ENCODE measurements at places on chromosomes 2 and 18.

DNA sequence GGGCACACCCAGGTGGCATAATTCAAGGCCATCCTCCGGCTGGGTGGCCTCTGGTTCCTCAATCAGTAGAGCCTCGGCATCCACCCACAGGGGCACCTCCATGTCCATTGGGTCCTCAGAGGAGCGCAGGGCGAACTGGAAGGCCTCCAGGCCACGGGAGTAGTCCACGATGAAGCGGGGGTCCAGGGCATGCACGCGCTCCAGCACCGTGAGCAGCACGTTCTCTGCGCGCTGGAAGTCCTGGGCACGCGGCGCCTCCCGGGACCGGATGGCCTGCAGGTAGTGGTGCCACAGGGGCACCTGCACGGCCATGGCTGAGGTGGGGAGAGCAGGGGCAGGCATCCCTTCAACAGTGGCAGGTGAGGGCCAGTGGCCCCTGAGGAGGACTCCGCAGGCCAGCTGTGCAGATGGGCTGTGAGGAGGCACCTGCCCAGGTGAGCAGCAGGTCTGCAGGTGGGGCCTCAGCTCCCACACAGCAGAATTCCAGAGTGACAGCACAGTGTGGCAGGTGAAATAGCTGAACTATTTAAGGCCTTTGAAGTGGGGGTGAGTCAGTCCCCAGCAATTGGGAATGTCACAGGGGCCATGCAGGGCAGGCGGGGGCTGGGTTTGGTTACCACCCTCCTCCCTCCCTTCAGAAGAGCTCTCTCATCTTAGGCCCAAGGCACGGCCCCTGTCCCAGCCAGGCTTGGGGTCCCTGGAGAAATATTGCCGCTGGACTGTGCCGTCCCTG is at the start of gene MAB21L4:
Gene MAB21L4, minus strand, starts transcription at position 501 of the 733 bp plus-strand sequence. Its CDS starts 159 bp downstream, at position 342.
- H3K36me3 ChIP-seq: no peaks in the 10 kb centered on the region
- peaks cover 3% of the 10 kb centered on the region for H3K4me1 ChIP-seq
- H3K4me3 ChIP-seq: no peak within 1 kb of the TSS
- DNase-seq: no peak
- no peaks in the 10 kb centered on the region for H3K27me3 ChIP-seq

DNA sequence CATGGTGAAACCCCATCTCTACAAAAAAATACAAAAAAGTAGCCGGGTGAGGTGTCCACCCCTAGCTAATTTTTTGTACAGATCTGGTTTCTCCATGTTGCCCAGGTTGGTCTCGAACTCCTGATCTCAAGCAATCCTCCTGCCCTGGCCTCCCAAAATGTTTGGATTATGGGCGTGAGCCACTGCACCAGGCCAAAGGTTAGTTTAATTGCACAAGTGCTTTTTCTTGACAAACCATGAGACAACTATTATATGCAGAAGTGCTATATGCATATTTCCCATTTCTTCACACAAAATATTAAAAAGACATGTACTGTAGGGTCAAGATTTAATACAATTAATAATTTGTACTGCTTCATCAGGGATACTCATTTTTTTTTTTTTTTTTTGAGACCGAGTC is 5.0 kb upstream of the GGCX start:
- H3K27ac ChIP-seq: no peak overlapping the region
- H3K4me3 ChIP-seq: no peak overlapping the region
- DNase-seq: no peak

DNA sequence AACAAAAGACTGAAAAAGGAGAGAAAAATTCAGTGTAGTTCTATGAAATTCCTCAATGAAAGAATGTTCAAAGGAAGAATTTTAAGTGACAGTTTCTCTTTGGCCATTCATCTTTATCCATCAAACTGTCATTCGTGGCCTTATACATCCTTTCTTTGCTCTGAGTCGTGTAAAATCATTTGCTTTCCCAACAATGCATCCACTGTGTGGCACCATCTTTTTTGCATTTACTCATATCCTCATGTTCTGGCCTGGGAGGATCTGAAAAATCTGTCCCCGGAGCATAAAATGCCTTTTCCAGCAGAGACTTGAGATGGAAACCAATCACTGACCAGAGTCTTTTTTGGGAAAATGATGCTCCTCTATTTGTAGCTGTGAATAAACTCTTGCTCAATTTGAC is 240.3 kb upstream of the ETAA1 start:
- no peak overlapping the region for H3K4me3 ChIP-seq
- H3K27ac ChIP-seq: no peak overlapping the region
- no peak for DNase-seq
- H3K4me1 ChIP-seq: no peaks in the 10 kb centered on the region
- no peaks in the 10 kb centered on the region for H3K36me3 ChIP-seq
- H3K27me3 ChIP-seq: no peaks in the 10 kb centered on the region

- peaks cover 15% of the 10 kb centered on the region for H3K4me1 ChIP-seq
- peak; percentile 44 for DNase-seq
- no peak overlapping the region for H3K4me3 ChIP-seq
- no peaks in the 10 kb centered on the region for H3K27me3 ChIP-seq
These were observed 123.6 kb downstream of the PLB1 start for GRCh38 chr2:28619213-28620196.

DNA sequence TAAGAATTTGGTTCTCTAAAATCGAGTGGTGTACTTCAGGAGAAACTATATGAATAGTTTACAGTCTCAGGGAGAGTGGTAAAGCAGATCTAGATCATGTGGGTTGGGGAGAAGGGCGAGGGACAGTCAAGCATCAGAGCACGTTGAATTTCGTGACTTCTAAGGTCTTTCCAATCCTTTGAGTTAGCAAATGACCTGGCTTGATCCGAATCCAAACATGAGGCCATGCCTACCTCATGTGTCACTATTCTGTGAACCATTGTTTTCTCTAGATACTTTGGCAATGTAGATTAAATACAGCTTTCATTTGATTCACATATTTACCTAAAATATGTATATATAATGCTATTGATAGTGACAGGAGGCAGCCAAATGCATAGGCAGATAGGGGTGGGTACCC is 674.9 kb downstream of the NYAP2 start:
- H3K27ac ChIP-seq: no peak overlapping the region
- no peak for DNase-seq
- peaks cover 11% of the 10 kb centered on the region for H3K4me1 ChIP-seq
- H3K4me3 ChIP-seq: no peak overlapping the region

GRCh38 chr2:144832048-144832447 is 312.1 kb upstream of the ZEB2 start:
- H3K27ac ChIP-seq: no peak overlapping the region
- DNase-seq: no peak
- no peaks in the 10 kb centered on the region for H3K36me3 ChIP-seq

GRCh38 chr2:128028668-128029054 is 802 bp upstream of the SAP130 start:
- no peak overlapping the region for H3K27ac ChIP-seq
- H3K36me3 ChIP-seq: no peaks in the 10 kb centered on the region
- DNase-seq: no peak

DNA sequence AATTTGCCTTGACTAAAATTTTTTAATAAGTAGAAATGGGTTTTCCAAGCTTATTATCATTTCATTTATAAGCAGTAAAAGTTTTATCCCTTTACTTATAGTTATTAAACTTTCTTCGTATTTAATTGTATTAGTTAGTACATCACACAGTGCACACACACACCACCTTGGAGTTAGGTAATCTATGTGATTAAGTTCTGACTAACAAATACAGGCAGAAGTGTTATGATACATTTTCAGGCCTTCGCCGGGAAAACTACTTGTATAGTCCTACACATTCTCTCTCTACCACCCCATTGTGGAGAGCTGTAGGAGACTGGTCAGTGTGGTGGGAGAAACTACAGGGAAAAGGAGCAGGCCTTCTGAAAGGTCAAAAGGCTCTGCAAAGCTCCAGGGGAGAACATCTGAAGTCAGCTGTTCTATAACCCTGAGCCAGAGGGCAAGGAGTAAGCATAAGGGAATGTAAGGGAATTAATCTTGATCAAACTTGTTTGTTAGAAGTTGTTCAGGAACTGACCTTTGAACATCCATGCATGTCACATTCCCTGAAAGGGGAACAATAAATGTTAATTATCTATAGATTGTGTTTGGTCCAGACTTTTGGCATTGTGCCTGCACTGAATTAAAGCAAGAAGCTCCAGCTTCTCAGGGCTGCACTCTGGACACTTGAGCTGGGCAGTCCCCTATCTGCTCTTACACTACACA is 231.7 kb downstream of the FSIP2 start:
- no peaks in the 10 kb centered on the region for H3K4me1 ChIP-seq
- no peak overlapping the region for H3K27ac ChIP-seq
- no peaks in the 10 kb centered on the region for H3K27me3 ChIP-seq
- H3K4me3 ChIP-seq: no peak overlapping the region

GRCh38 chr18:79787865-79788733 is 9.6 kb upstream of the KCNG2 start:
- no peak for DNase-seq
- H3K27ac ChIP-seq: no peak overlapping the region
- H3K4me3 ChIP-seq: peak overlapping the region; percentile 23
- H3K27me3 ChIP-seq: peaks cover 24% of the 10 kb centered on the region
- H3K36me3 ChIP-seq: no peaks in the 10 kb centered on the region
- H3K4me1 ChIP-seq: peaks cover 9% of the 10 kb centered on the region

GRCh38 chr2:175461839-175462238 is 280.3 kb upstream of the ATP5MC3 start:
- no peak overlapping the region for H3K4me3 ChIP-seq
- H3K4me1 ChIP-seq: no peaks in the 10 kb centered on the region
- no peak overlapping the region for H3K27ac ChIP-seq
- H3K36me3 ChIP-seq: no peaks in the 10 kb centered on the region
- H3K27me3 ChIP-seq: no peaks in the 10 kb centered on the region
- DNase-seq: no peak

- no peaks in the 10 kb centered on the region for H3K36me3 ChIP-seq
- no peak for DNase-seq
- H3K27me3 ChIP-seq: peaks cover 3% of the 10 kb centered on the region
- no peak overlapping the region for H3K4me3 ChIP-seq
These were observed 60.8 kb downstream of the SLC40A1 start for GRCh38 chr2:189519631-189520387.

- H3K27ac ChIP-seq: no peak overlapping the region
- no peak overlapping the region for H3K4me3 ChIP-seq
- no peak for DNase-seq
- H3K27me3 ChIP-seq: no peaks in the 10 kb centered on the region
- H3K36me3 ChIP-seq: no peaks in the 10 kb centered on the region
These were observed 7.4 kb upstream of the MTERF4 start for GRCh38 chr2:241109210-241110088.

DNA sequence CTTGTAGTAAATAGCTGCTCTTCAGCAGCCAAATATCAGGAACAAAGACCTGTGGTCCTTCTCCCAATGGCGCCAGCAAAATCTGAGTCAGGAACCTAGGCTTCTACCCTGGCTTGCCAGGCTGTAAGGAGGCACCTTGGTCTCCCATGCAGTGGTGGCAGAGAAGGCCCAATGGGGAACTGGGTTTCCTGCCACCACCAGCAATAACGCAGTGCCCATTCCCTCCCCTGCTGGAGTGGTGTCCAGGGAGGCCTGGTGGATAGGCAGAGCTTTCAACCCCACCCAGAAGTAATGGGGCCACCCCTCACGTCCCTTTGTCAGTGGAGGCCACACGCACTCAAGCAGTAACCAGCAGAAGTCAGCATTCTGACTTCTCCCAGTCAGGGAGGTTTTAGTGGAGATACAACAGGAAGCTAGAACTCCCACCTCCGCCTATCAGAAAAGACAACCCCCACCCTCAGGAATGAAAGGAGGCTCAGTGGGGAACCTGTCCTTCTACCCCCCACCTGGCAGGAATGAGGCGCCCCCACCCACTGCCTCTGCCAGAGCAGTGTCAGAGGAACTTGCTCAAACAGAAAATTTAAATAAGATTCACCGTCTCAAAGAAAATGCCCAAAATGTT is 132.4 kb downstream of the COPS8 start:
- peak overlapping the region; percentile 61 for H3K27ac ChIP-seq
- no peak overlapping the region for H3K4me3 ChIP-seq
- H3K36me3 ChIP-seq: no peaks in the 10 kb centered on the region

- no peak for DNase-seq
- H3K4me1 ChIP-seq: no peaks in the 10 kb centered on the region
- H3K27me3 ChIP-seq: no peaks in the 10 kb centered on the region
These were observed at the start of gene ERMN for GRCh38 chr2:157325786-157326185. TSS of gene ERMN (minus strand) at chr2:157325824. CDS start at chr2:157325642, 182 bp downstream.

DNA sequence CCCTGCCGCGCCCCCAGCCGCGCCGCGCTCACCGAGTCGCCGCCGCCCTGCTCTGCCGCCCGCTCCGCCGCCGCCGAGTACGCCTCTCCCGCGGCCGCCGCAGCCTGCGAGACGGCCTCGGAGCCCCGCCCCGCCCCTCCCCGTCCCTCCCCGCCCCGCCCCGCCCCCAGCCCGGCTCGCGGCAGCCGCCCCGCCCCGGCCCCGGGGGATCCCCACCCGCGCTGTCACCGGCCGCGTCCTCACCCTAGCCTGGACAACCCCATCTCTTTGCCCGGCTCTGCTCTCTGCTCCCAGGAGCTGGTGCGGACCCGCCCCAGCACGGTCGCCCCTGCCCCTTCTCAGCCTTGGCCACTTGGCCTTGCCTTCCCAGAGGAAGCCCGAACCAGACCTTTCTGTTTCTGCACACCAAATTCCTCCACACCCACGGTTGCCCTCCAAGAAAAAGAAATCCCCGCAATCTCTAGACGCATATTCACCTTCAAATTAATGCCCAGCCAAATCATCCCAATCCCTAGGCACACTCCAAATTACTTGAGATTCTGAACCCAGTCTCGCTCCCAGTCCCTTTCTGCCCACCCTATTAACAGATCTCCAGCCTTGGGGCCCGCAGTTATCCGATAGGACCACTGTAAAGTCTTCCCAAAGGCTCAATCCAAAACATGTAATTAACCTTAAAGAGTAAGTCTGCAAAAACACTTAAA is at the start of gene CYRIA:
Gene CYRIA, minus strand, starts transcription at position 87 of the 701 bp plus-strand sequence. CDS start 77,715 bp downstream, outside the sequence.
- no peak for DNase-seq
- peak within 1 kb of the TSS; percentile 64 for H3K4me3 ChIP-seq
- H3K36me3 ChIP-seq: no peaks in the 10 kb centered on the region

GRCh38 chr2:115290478-115290877 is 848.0 kb downstream of the DPP10 start:
- H3K27ac ChIP-seq: no peak overlapping the region
- no peaks in the 10 kb centered on the region for H3K36me3 ChIP-seq
- no peaks in the 10 kb centered on the region for H3K4me1 ChIP-seq
- H3K27me3 ChIP-seq: no peaks in the 10 kb centered on the region
- DNase-seq: no peak
